Activated CD8-positive, alpha-beta memory T cell treated with anti-CD3 and anti-CD28 coated beads for 4 hours (primary cell): ENCODE measurements at places on chromosomes 5 and 9.

- no peak for DNase-seq
Measured at GRCh38 chr9:18106006-18106560, 367.9 kb upstream of the ADAMTSL1 start.

GRCh38 chr9:90940280-90940679 lies 138.7 kb downstream of the SYK start:
- DNase-seq, result no peak

DNA sequence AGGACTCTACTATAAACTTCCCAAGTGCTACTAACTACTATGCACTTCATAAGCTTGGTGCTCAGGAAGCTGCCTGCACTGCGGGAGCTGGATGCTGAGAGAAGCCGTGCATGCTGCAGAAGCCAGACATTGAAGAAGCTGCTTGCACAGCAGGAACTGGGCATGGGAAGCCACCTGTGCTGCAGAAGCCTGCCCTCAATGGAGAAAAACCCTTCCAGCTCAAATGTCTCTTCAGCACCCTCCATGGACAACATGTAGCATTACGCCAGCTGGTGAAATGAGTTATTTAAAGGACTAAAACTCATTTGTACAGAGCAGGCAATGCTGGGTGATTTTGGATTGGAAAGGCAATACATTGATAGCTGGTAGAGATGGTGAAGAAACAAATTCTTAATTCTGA lies 247.2 kb downstream of the KIF4B start:
- DNase-seq, result no peak

GRCh38 chr9:76289042-76289441 lies 105.2 kb downstream of the RFK start:
- no peak for DNase-seq

DNA sequence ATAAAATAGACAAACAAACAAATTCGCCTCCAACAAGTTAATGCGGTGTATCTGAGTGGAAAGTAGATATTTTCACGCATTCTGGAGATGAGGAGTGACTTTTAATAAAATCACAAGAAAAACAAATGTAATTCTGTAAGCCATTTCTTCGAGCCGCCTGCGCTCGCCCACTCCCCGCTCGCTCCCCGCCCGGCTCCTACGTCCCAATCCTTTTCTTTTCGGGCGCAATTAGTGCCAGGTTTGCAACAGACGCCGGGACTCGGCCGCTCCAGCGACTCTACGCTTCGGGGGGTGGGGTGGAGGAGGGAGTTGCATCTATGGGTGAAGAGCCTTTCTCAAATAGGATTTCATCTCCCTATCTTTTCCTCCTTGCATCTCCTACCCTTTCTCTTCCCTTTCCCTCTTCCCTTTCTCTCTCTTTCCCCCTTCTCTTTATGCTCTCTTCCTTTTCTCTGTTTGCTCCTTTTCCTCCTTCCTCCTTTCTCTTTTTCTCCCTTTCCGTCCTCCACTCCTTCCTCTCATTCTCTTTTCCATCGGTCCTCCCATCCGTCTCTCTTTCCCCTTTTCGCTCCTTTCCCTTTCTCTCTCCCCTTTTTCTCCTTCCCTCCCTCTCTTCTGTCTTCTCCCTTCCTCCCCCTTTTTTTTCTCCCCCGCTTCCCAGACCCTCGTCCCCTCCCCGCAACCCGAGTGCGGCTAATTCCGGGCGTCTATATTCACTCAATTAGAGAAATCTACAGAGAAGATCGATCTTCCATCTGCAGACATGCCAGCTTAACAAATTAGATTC lies 6.1 kb upstream of the OTP start:
- no peak for DNase-seq

GRCh38 chr5:162565-163337 lies 28.5 kb upstream of the LRRC14B start:
- DNase-seq, result no peak

GRCh38 chr5:170562166-170562874 lies 58.5 kb downstream of the KCNIP1 start:
- DNase-seq, result no peak

DNA sequence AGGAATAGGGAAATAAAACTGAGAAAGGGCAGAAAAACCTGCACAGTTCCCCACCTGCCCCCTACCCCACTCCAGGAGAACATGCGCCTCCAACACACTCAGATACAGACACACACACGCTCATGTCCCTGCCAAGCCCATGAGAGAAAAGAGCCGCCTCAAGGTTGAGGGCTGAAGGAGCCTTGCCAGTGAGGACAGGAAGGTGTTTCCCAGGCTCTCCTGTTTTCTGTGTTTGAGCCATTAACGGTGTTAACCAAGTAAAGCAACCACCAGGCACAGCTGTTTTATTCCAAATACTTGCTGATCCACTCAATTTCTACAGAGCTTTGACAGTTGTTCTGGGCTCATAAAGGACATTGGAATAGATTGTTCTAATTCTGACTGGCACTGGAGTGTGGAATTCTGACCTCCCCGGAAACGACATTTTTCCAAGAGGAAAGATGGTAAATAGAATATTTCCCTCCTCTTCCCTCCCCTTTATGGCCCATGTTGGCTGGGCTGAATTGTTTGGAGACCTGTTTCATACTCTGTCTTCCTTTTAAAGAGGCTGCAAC lies 238.0 kb downstream of the DMAC1 start:
- DNase-seq, result no peak

DNA sequence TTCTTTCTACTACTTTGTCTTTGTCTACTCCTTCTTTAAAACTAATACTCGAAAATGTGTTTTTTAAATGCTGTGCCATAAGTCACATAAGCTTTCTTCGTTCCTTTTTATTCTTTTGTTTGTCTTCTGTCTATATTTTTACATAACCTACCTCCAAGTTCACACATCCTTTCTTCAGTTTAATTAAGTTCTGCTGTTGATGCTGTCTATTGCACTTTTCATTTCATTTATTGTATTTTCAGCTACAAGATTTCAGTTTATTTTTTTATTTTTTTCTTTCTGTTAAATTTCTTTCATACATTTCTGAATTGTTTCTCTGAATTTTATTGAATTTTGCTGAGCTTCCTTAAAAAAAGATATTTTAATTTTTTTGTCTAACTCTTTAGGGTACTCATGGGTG lies 878.2 kb downstream of the MAT2B start:
- no peak for DNase-seq

DNA sequence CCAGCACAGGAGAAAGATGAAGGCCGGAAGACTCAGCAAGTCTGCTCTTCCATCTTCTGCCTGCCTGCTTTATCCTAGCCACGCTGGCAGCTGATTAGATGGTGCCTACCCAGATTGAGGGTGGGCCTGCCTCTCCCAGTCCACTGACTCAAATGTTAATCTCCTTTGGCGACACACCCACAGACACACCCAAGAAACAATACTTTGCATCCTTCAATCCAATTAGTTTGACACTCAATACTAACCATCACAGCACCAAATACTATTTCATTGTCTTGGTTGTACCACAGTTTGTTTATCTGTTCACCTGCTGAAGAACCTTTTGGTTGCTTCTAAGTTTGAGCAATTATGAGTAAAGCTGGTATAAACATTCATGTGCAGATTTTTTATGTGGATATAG lies 23.7 kb downstream of the SMIM32 start:
- no peak for DNase-seq

DNA sequence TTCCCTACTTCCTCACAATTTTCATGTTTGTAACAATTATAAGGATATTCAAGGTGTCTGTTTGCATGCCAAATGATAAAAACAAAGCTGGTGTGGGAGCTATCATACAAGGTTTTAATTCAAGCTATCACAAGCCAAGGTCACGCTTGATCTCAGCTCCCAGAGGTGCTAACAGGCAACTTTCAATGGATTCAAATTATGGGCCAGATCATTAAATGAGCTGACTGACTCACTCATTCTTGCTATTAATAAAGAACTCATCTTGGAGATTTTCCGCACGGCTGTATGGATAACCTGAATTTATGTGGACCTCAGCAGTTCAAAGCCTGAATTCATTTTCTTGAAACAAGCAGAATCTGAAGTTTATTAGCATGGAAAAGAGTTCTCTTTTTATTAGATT lies 267.3 kb upstream of the CDH6 start:
- DNase-seq, result no peak

DNA sequence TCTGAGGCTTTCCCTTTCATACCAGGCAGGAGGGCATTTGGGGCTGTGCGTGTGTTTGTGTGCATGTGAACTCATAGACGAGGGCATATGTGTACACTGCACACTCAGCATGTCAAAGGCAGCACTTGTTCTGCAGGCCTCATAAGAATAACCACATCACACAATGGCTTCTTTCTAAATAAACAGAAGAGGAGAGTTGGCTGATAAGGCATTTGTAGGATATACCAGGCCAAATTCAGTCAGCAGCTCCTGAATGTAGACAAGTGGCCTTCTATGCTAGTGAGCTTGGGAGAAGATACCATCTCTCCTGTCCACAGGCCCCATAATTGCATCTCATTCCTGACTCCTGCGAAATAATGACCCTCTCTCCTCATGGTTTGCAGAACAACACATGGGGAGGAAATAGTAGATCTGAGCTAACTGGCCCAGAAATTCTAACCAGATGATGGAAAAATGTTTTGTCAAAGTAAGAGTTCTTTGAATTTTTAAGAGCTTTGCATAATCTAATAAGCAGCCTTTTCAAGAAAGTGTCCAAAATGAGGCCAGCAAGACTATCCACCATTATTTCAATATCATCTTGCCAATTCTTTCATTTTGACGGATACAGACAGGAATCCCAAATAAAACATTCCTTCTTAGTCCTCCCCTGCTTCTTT lies 60.5 kb upstream of the GAS1 start:
- no peak for DNase-seq

DNA sequence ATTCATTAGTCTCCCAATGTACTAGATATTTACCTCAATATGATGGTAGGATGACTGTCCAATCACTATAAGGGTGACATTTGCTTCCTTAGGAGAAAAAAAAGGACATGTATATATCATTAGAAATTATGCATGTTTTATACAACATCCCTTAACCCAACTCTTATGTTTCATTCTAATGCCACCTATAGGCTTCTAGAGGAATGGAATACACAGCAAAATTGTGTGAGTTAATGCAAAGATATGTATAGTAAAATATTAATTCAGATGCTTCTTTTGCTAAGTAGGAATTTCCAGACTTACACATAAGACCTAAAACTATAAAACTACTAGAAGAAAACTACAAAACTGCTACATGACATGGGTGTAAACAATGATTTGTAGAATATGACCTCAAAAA lies 3.5 kb downstream of the PRXL2C start:
- DNase-seq, result no peak

DNA sequence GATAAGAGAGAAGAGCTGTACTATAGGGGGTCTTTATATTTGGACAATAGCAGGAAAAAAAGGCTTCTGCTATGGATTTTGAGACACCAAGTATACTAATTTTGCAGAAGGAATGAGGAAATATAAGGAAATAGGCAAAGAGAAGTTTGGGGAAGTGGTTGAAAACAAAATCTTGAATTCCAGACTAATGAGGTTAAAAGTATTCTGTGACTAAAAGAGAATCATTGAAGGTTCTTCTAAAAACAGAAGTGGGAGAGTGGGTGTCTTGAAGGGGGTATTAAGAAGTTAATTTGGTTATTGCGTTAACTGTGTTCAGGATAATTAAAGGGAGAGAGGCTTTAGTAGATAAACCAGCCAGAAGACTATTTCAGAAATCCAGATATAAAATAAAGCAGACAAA lies 148.7 kb downstream of the RFK start:
- no peak for DNase-seq

GRCh38 chr9:105039175-105039799 lies 111.3 kb upstream of the ABCA1 start:
- DNase-seq, result no peak

- DNase-seq, result no peak
Measured at GRCh38 chr5:58871648-58872242, 288.9 kb downstream of the RAB3C start.

DNA sequence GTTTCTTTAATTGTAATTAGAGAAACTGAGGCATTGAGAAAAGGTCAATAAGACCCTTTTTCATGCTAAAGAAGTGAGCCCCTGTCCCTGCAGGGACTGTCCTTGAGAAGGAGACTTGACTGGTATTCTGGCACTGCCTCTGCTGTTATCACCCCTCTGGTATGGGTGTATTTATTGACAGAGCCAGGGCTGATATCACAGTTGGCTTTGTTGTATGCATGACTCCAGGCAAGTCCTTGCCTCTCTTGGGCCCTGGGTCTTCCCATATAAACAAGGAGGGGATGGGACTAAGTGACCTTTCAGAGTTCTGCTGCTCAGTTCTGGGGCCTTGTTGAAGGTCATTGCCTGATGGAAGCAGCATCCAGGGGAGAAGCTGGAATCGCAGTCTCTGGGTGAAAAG lies 71.8 kb upstream of the PPARGC1B start:
- no peak for DNase-seq

- no peak for DNase-seq
Measured at GRCh38 chr9:16869131-16869881, 1.2 kb downstream of the BNC2 start.

- DNase-seq, result no peak
Measured at GRCh38 chr9:35852876-35853865, 17.0 kb downstream of the OR13J1 start.

DNA sequence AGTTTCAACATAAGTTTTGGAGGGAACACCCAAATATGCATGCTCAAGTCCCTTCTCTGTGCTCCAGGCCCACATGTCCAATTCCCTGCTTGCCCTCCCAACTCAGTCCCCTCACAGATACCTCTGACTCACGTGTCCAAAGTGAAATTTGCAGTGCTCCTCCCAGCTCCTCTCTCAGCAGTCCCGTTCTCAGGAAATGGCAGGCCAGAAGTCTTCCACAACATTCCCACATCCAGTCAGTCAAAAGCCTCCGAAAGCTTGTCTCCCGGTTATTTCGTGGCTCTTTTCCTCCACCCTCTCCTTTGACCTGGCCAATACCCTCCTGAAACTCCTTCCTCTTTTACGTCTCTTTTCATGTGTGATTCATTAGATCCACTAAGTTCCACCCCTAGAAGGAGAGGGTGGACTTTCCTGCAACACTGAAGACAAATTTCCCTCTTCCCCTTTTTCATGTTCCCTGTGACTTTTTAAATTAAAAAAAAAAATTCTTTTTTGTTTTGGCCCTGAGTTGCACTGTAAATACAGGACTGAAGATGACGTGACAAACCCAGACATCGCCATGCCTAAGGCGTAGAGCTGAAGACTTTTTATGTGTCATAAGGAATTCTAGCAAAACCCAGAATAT lies 12.8 kb upstream of the MGAT1 start:
- DNase-seq, result no peak

DNA sequence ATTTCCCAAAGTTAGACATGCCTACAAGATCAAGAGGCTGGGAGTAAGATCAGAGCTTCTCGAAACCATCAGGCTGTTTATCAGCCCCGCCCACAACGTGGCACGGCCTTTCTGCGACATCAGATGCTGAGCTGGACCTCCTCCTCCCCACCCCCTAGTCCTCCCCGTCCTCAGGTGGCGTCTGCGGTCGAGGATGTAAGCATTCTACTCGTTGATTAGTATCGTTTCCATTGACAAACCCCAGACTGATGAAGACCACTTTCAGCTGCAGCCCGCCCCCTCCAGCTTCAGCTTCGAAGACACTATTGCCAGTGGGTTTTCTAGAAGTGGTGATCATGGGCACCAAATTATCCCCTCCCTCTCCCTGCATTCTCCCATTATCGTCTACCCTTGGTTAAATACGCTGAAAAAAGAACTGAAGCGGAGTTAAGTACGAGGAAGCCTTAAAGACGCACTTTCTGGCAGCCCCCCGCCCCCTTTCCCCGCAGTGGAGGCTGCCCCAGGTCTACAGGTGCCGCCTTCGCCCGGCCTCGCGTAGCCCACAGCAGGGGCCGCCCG lies 1.1 kb downstream of the PPIC start:
- DNase-seq, result no peak

- DNase-seq, result no peak
Measured at GRCh38 chr9:20244271-20244670, 378.0 kb downstream of the MLLT3 start.
